ENCODE measurements at places on chromosomes 1 and 21.

DNA sequence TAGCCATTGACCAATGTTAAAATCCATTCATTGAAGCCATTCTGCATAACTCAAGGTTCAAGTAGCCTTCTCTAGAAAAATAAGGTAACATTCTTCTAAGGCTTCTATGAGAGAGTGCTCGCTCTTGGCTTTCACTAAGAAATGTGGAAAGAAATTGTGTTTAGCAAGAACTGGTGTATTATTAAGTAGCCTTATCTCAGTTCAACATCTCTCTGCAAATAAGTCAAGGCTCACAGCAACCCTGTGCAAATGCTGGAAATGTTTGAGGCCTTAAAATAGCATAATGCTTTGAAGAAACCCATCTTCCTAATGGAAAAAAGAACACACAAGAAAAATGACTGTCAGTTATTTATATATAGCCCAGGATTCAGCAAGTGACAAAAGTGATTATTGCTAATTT is 254.1 kb upstream of the PROX1 start:
- DNase-seq, result no peak

DNA sequence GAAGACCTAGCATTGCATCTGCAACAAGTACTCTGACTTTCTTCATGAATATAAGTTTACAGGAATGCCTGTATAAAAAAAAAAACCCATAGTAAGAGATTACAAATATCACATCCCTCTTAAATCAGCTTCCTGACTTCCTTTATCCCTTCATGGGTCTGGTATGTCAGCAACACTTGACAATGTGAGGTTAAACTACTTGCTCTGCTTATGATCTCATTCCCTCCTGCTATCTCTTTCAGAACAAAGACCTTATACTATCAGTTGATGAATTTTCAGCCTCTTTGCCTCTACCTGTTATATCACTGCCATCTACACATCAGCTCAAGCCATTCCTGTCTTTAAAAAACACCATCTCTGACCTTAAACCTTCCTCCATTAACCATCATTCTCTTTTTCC is 130.9 kb upstream of the SAMSN1 start:
- DNase-seq, result no peak

DNA sequence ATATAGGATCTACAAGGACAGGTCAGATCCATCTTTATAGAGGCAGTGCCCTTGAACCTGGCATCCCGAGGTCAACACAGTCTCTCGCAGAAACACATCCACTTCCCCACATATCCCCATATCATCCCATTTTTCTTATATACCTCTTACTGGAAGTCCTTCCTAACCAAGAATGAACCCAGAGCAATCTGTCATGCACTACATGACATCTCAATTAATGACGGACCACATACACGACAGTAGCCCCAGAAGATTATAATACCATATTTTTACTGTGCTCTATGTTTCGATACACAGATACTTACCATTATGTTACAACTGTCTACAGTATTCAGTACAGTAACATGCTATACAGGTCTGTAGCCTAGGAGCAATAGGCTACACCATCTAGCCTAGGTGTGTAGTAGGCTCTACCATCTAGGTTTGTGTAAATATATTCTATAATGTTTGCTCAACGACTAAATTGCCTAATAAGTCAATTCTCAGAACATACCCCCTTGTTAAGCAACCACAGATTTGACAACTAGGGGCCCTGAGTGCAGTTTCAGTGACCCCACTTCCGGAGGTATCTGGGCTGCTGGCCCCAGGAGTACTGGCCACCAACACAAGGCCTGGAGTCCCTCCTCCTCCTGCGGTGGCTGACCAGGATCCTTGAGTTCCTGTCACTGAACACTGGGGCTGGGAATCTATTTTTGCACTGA is 28.1 kb downstream of the PTPN14 start:
- no peak for DNase-seq

- DNase-seq, result no peak
These were observed 83.4 kb upstream of the FMN2 start for GRCh38 chr1:240008298-240008697.

GRCh38 chr1:117681093-117681900 is 75.4 kb downstream of the TENT5C start:
- DNase-seq, result no peak

DNA sequence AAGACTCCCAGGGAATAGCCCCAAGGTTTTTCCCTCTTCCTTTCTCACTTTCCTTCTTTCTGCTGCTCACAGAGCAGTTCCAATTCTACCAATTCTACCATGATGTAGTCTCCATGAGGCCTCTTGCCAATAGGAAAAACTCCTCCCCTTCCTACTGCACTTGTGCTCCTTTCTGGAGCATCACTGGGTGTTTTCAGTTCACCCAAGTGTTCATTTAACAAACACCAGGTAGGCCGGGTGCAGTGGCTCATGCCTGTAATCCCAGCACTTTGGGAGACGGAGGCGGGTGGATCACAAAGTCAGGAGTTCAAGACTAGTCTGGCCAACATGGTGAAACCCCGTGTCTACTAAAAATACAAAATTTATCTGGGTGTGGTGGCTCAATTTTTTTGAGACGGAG is 26.6 kb upstream of the H3-3A start:
- no peak for DNase-seq

DNA sequence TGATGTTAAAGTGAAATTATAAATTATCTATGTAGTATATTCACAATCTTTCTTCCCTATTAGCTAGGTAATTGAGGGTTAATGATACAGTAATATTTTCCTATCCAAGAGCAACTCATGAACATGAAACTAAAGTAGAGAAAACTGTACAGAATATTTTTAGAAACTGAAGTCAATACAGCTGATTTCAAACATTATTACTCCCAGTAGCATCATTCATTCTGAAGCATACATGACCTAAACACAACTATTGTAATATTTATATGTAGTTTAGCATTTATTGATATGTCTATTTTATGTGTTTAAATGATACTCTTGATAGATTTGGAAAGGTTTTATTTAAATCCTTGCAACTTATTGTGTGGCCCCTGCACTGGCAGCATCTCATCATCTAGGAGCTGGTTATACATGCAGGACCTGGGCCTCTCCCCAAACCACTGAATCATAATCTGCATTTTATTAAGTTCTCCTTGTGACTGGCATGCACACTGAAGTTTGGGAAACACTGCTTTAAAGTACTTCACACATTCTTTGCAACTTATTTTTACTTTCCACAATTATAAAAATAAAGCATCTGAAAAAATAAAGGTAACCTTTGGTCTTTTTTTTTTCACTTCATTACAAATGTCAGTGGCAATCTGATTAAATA is 199.9 kb downstream of the LRRC40 start:
- no peak for DNase-seq

GRCh38 chr1:166813508-166814223 is 25.6 kb upstream of the POGK start:
- no peak for DNase-seq

DNA sequence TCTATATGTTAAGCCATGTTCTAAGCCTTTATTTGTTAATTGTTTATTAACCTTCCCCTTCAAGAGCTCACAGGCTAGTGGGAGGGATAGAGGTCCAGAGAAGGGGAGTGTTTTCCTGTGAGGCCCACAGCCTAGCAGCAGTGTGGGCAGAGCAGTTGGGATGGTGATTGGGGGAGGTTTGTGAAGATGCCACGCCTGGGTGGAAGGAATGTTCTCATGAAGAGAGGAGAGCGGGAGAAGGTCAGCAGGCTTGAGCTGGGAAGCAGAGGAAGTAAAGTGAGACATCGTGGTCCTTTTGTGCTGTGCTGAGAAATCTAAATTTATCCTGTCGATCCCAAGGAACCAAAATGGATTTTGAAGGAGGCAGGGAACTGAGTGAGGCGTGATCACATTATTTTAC is 42.6 kb downstream of the TRAPPC10 start:
- DNase-seq, result no peak

- no peak for DNase-seq
These were observed 118.8 kb downstream of the LRRC7 start for GRCh38 chr1:69686367-69686984.

DNA sequence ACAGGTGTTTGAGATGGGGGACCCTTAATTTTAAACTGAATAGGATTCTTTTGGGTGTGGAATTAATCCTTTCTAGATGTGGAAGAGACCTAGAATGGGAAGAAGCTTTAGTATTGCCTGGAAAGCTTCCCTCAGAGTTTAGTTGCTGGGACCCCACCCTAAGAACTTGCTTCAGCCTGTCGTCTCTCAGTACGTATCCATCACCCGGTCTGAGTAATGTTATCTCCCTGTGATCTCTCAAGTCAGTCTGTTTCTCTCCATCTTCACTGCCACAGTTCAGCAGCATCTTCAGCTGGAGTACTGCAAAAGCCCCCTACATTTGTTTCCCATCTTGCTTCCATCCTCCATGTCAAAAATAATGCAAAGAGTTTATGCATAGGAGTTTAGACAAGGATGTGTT is 28.9 kb downstream of the CNST start:
- DNase-seq, result no peak

- peak; percentile 63 for DNase-seq
These were observed 37.9 kb upstream of the MGST3 start for GRCh38 chr1:165592945-165593823.

GRCh38 chr1:57959531-57960241 is 535.8 kb upstream of the DAB1 start:
- DNase-seq, result no peak

GRCh38 chr1:8790987-8791386 is 26.5 kb downstream of the RERE start:
- no peak for DNase-seq

GRCh38 chr21:38857152-38857825 is 51.6 kb downstream of the ETS2 start:
- DNase-seq, result no peak

GRCh38 chr1:89060091-89060490 is 4.9 kb downstream of the GBP1 start:
- DNase-seq, result no peak

DNA sequence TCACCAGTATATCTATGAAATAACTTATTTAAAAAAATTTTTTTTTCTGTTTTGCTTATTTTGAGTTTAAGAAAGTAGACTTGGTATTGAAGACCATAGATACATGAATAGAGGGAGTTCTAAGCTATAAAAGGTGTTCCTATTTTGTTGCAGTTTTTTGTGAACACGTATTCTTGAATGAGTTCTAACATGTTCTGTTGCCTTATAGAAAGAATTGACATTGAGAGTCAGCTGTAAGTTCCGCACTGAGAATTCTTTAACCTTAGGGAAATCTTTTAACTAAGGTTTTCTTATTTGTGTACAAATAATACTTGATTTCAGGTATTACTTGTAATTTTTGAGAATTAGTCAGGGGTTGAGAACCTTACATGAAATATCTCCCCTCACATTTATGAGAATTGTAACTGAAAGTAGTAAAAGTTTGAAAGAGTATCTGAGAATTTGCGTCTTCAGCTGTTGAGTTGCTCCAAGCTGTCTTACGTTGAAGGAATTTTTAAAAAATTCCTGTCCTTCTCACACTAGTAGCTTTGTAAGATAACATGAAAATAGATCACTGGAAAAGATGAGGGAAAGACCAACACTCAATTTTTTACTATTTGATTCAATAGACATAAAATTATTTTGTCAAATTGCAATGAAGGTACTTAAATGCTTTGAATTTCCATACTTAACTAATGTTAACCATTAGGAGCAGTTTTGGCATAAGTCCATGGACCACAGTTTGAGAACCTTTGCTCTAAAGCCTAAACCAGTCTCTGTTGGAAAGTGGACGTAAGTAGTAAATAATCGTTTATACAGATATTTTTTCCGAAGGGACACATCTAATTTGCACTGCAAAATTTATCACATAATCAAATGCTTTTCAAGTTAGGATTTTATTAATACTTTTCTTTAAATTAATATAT is 3.8 kb downstream of the DR1 start:
- no peak for DNase-seq

DNA sequence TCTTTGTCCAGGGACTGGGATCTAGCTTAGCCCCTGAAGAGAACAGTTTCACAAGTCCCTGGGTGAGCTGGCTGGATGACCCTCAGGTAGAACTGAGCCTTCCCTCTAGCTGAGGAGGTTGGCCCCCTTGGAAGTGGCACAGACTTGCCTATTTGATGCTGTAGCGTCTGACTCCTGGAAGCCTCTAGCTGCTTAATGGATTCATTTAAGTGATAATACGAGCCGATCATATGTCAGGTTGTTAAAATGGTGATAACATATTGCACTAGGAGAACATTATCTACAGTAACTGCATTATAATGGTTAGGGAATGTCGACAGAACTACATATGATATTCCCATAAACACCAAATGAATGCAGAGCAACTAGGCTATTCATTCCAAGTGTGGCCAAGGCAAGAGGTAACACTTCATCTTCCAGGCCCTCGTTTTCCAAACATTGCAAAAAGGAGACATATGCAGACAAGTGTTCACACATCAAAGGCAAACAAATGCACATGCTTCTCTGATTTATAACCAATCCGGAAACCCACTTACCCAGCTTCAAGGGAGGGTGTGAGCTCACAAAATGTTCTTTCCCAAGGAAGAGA is 340.1 kb upstream of the PLXNA2 start:
- no peak for DNase-seq

GRCh38 chr1:202289009-202289408 is 52.7 kb downstream of the UBE2T start:
- DNase-seq, result no peak

DNA sequence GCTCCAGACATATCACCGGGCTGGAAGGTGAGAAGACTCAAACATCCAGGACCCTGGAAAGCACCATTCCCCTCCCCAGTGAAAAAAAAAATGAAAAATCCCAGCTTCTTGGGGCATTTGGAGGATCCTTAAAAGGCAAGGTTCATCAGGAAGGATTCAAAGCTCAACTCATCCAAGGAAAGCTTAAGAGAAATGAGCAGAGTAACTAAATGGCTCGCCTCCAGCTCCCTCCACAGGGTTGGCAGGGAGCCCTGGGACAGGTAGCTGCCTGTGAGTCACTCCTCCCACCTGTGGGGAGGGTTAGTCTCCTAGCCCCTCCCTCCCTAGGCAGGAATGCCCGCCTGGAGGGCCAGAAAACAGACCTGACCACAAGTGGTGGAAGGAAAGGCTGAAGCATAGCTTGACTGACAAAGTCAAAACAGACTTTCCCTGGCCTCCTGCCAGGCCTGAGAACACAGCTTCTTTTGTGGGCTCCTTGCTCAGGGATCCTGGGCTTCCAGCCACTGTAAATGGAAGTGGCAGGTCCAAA is 712 bp upstream of the LAMB3 start:
- no peak for DNase-seq

DNA sequence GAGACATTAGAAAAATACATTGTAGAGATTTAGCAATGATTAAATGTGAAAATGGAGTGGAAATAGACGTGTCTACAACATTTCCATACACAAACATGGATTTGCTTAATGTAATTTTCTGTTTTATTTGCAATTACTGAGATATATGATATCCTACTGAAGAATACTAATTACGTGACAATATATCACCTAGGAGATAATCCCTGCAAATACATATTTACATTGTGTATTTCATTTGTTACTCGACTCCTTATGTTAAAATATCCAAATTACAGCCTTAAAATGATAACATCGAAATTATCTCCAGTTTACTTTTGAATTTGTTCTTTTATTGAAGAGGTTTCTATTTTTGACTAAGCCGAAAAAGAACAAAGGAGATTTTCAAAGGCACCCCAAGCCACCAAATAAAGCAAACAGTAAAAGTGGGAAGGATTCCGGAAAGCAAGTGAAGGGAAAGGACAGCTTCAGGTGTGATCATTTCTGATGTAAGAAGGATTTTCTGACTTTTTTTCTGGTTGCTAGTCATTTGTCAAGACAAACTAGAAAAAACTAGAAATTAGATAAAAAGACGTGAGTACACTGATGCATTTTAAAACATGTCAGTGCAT is 7.9 kb downstream of the LHX4 start:
- no peak for DNase-seq

GRCh38 chr1:206833106-206833680 is 32.2 kb upstream of the IL20 start:
- DNase-seq, result no peak

GRCh38 chr1:83029916-83030315 is 969.0 kb downstream of the TTLL7 start:
- DNase-seq, result no peak

GRCh38 chr1:35850051-35850450 is 33.0 kb upstream of the AGO1 start:
- DNase-seq, result no peak
